ENCODE measurements at places on chromosomes 6 and 20.

DNA sequence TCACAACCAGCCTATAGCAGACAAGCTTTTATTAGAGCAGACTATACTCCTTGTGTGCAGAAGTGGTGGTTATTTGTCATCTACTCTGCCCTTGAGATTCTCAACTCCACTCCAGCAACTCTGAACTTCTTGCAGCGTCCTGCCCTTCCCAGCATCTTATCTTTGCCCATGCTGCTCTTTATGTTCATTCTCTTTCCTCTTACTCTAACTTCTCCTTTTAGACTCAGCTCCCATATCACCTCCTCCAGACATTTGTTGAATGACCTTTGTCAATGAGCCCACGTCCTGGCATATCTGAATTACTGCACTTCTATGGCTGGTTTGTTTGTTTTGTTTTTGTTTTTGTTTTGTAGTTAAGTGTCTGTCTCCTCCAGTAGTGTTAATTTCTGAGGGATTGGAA, 81.2 kb downstream of the KCNQ5 start:
- DNase-seq, result no peak

- DNase-seq, result no peak
These were observed 994.4 kb downstream of the EYS start for GRCh38 chr6:64712606-64713005.

- no peak for DNase-seq
These were observed 699 bp upstream of the HSPA1B start for GRCh38 chr6:31826793-31827285.

DNA sequence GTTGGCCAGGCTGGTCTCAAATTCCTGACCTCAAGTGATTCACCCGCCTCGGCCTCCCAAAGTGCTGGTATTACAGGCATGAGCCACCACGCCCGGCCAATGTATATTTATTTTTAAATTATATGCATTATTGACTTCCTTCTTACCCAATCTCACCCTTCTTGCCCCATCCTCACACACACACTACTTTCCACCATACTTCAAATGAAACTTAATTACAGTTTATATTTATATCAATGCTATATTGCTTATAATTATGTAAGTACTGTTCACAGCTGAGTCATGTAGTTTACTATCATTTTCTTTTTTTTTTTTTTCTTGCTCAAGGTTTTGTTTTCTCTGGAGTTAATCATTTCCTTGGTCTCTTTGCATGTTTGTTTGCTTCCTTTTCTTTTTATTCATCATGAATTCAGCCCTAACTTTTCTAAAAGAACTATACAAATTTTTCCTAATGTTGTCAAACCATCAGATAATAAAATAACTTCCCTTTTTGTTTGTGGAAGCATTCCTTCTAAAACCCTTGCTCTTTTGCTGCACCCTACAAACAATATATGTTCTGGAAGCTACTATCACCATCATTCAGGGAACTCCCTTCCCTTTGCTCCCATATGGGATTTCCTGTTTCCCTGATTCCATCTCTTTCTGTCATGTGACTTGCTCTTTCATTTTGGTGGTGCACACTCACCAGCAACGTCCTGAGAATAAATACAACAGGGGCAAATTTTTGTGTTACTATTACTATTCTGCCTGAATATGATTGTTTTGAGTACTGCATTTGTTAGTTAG, 201.7 kb upstream of the SASH1 start:
- DNase-seq, result no peak

- no peak for DNase-seq
These were observed 121.1 kb downstream of the PLEKHG1 start for GRCh38 chr6:150720774-150721233.

Measured in stimulated activated CD4-positive, alpha-beta T cell treated with anti-CD3 and anti-CD28 coated beads, TNF-alpha, amount 100 ng/mL, for 24 hours (primary cell).